ENCODE measurements at places on chromosomes 7 and 10.

DNA sequence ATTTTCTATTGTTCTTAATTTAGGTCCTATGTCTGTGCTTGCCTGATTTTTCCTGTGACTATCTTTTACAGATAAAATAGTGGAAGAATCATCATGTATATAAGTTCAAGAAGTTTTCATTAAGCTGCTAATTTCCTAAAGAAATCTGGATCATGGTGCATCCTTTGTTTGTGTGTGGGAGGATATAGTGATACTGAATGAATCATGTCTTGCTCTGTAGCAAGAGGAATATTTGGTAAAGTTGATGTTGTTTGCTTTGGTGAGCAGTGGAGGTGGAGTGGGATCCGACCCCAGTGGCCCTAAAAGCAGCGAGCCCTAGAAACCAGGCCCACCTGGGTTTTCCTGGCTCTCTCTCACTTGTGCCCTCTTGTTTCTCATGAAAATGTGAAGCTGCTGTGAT, 83.7 kb downstream of the CCNY start:
- no peak for DNase-seq

DNA sequence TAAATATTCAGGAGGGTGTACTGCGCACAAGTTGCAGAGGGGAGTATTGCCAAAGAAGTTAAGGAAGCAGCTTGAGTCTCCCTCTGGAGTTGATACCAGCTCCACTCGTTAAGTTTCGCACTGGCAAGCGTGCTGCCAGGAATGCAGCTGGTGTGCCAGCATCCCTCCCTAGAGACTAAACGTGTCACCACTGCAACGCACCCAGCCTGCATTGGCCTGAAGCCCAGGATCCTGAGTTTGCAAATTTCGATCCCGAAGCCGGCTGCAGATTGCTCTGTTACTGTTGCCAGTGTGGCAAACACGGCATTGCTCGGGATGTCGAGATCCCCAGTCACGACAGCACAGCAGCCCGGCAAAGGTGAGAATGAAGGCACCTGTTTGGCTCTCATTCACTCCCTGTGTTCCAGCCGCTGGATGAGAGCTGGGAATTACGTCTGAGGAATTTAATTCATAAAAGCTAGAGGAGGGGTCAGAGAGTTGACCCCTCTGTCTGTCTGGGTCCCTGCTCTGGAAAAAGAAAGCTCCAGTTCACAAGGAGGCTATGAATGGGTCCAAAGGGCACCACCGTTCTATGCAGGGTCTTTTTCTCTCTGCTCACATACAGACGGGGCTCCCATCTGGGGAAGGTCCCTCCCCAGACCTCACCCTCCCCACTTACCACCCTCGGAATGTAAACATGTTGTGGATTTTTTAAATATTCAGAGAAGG, 61.0 kb downstream of the NRP1 start:
- DNase-seq: peak; percentile 78

DNA sequence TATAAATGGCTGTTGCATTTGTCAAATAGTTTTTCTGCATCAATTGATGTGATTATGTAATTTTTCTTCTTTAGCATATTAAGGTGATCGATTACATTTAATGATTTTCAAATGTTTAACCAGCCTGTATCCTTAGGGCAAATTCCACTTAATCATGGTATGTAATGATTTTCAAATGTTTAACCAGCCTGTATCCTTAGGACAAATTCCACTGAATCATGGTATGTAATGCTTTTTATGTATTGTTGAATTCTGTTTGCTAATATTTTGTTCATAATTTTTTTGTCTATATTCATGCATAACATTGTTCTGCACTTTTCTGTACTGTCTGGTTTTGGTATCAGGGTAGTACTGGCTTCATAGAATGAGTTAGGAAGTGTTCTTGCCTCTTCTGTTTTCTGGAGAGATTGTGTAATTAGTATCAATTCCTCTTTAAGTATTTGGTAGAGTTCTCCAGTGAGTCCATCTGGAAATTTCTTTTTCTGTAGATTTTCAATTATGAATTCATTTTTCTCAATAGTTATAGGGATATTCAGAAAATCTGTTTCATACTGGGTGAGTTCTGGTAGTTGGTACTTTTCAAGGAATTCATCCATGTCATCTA, 393.2 kb upstream of the FOXK1 start:
- DNase-seq: no peak

GRCh38 chr10:123175389-123176387, 21.5 kb downstream of the BUB3 start:
- no peak for DNase-seq

DNA sequence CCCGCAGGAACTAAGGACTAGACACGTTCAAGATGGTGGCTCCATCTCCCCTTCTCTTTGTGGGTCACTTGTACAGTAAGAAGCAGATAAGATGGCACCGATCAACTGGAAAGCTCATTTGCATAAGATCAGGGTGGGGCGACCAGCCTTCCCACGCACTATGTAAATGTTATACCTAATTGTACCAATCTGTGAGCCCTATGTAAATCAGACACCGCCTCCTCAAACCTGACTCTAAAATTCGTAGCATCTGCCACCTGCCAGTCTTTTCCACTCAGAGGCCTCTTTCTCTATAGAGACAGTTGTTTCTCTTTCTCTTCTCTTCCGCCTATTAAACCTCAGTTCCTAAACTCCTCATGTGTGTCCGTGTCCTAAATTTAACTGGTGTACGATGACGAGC, 324.5 kb downstream of the PHF14 start:
- no peak for DNase-seq

DNA sequence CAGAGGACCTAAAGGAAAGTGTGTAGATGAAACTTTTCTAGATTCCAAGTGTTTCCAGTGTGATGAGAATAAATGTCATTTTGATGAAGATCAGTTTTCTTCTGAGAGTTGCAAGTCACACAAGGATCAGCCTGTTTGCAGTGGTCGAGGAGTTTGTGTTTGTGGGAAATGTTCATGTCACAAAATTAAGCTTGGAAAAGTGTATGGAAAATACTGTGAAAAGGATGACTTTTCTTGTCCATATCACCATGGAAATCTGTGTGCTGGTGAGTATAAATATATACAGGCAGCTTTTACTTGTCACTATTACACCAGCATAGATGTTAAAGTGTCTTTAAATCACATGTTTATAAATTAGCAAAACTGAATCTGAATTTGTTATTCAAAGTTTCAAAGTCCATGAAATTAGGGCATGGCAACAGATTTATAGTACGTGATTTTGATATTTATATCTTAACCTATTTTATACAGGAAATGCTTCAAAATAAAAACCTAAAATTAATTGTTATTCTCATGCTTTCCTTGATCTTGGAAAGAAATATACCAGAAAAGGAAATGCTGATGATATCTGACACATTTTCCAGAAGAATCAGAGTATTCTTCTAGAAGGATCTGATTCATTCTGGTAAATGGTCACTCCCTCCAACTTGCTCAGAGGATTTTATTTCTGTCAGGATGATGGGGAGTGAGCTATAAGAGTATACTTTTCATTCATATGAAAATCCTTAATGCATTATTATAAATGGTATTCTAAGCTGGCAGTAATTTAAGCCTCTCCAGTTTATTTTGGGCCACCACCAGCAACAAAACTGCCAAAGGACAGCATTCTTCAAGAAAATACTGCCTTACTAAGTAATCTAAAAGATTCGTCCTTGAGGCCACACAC, 71.4 kb downstream of the ITGB8 start:
- no peak for DNase-seq

DNA sequence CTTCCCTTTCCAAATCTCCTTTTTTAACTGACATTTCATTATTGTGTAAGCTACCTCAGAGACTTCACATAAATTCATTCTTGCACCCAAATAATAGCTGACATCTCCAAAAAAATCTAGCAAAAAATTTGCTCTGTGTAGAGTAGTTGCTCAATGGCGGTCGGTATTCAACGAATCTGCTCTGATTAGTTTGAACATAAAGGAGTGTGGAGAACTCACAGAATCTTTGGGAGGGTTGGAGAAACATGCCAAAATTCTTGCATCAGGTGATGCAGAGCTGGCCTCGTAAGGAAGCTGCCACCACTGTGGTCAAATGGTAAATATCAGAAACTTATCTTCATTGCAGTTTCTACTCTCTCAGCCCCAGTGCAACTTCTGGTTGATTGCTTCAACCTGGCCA, 201.2 kb upstream of the MDFIC start:
- no peak for DNase-seq
